Activated T-helper 1 cell treated with anti-CD3 and anti-CD28 coated beads, Interleukin-2, amount 50 U/mL, for 16 hours (primary cell): ENCODE measurements at places on chromosomes 2 and 18.

DNA sequence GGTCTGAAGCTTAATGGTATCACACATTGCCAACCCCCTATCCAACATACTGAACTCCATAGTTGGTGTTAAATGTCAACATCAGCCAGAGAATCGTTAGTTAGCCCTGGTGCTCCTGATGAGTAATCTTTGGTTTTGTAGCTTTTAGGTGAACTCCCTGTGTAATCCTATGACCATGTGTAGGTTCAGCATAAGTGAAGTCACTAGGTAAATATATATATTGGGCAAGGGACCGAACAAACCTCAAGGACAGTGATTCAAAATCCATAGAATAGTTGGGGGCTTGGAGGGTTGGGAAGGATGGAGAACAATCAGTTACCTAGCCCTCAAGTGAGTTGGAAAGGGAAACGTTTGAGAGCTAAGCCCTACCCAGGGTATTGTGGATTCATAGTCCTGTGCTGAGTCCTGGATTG lies 16.0 kb upstream of the AP1S3 start:
- DNase-seq, result no peak

DNA sequence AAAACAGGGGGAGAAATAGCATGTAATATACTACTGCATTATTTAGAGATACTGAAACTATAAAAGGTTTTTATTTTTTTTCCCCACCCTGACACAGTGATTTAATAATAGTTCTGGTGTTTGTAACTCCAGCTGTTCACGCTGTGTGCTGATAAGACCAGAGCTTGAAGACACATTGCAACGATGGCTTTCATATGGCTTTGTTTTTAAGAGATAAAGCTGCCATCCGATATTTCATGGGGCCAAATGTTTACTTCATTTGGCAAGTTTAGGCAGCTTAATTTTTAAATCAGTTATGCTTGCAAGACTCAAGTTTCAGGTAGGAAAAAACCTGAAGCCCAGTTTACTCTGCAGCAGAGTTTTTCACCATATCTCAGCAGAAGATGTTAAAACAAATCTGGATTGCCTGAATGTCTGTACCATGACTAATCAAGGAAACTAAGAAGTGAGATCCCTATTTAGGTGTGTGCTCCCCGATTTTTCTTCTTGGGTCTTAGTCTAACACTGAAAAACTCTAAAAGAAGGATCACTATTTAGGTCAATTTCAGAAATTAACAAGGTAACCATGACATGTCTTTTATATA lies 508.6 kb downstream of the PARD3B start:
- DNase-seq, result no peak

- DNase-seq, result no peak
These were observed 69.3 kb downstream of the TMEM247 start for GRCh38 chr2:46548521-46549144.

DNA sequence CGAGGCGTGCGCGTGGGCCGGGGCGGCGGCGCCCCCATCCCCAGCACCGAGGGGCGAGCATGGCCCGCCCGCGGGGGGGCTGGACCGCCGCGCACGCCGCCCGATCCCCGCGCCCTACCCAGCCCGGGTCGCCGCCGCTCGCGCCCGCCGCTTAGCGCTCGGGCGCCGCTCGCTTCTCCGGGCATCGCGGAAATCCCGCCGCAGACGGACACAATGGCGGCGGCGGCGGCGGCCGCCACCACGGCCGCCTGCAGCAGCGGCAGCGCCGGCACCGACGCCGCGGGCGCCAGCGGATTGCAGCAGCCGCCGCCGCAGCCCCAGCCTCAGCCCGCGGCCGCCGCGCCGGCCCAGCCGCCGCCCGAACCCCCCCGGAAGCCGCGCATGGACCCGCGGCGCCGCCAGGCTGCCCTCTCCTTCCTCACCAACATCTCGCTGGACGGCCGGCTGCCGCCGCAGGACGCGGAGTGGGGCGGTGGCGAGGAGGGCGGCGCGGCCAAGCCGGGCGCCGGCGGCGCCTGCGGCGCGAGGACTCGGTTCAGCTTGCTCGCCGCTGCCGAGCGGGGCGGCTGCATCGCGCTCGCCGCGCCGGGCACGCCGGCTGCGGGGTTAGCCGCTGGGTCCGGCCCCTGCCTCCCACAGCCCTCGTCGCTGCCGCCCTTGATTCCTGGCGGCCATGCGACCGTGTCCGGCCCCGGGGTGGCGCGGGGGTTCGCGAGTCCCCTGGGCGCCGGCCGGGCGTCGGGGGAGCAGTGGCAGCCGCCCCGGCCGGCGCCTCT lies 453 bp downstream of the CABLES1 start:
- no peak for DNase-seq

DNA sequence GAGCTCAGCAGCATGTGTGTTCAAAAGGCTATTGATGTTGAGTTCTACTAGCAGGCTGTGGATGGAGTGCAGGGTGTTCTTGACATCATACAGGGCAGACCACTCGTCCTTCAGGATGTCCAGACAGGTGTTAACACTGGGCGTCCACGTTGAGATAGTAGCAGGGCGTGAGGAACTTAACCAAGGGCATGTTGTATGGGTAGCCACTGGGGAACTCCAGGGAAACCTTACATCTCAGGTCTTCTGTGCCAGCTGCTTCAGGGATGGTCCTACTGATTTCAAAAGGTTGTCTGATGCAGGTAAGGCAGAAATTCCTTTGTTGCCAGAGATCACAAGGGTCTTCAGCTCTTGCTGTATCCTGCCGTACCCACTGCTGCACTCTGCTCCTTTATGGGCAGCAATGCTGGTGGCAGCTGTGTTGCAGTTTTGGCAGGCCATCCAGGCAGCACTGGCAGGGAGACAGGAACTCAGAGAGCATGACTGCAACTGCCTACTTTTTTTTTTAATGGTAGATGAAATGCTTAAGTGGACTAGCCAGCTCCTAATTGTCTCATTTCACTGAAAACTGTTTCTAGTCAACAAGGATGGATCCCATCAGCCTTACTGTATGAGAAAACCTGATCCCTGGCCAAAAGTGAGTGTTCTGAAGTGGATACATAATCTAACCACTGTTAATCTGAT lies 32.4 kb upstream of the RBBP8 start:
- DNase-seq, result no peak

- DNase-seq, result no peak
These were observed 61.4 kb downstream of the CYRIA start for GRCh38 chr2:16604236-16604635.

DNA sequence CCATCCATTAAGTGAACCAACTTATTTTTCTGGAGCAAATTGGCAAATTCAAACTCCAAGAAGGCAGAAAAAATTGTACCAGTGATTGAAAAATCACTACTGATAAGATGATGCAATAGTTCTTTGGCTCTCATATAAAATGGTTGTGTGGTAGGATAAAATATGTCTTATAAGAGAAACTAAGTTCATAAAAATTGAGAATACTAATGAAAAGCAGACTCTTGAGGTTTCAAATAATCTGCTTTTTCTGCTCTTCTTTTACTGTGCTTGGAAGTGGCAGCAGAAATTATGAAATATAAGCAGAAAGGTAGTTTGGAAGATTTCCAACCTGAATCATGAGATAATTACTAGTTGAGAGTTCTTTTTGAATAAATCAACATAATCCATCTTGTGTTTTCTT lies 61.9 kb downstream of the PPP1R1C start:
- no peak for DNase-seq

DNA sequence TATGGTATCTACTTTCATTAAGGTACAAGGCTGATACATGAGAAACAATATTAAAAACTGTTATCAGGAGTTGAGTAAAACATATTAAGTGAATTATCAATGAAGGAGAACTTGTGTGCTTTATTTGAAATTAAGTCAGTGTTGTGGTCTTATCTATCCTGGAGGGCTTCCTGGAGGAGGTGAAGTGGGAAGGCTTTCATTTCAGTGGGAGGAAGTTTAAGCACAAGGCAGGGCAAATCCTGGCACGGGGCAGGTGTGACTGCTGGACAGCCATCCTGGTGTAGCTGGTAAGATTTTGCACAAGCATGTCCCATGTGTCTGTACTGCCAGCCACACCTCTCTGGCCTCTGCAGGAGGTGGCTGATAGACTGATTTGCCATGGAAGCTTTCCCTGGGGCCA lies 159.7 kb upstream of the SKOR2 start:
- DNase-seq, result no peak

GRCh38 chr2:226983895-226984749 lies 148.3 kb downstream of the RHBDD1 start:
- no peak for DNase-seq

GRCh38 chr2:179562330-179562885 lies 297.8 kb upstream of the SESTD1 start:
- no peak for DNase-seq

- DNase-seq, result no peak
These were observed 392.7 kb upstream of the SLC8A1 start for GRCh38 chr2:40844353-40845277.

GRCh38 chr2:36404318-36404717 lies 48.7 kb downstream of the CRIM1 start:
- DNase-seq, result no peak

- DNase-seq, result no peak
These were observed 58.4 kb upstream of the GREB1L start for GRCh38 chr18:21183670-21184069.

GRCh38 chr18:48888773-48889080 lies 62.0 kb downstream of the SMAD7 start:
- DNase-seq, result no peak

- DNase-seq, result no peak
These were observed 63.8 kb downstream of the RTP5 start for GRCh38 chr2:241933179-241933911.

DNA sequence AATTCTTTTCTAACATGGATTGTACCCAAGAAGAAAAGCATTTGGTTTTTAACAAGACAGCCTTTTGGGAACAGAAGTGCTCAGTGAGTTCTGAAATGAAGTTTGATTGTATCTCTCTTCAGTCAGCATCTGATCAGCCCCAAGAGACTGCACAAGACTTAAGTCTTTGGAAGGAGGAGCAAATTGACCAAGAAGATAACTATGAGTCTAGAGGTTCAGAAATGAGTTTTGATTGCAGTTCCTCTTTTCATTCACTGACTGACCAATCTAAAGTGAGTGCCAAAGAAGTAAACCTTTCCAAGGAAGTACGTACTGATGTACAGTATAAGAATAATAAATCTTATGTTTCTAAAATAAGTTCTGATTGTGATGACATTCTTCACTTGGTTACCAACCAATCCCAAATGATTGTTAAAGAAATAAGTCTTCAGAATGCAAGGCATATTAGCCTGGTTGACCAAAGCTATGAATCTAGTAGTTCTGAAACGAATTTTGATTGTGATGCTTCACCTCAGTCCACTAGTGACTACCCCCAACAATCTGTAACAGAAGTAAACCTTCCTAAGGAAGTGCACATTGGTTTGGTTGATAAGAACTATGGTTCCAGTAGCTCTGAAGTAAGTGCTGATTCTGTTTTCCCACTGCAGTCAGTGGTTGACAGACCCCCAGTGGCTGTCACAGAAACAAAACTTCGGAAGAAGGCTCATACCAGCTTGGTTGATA lies 31.2 kb downstream of the ZDBF2 start:
- DNase-seq, result no peak

DNA sequence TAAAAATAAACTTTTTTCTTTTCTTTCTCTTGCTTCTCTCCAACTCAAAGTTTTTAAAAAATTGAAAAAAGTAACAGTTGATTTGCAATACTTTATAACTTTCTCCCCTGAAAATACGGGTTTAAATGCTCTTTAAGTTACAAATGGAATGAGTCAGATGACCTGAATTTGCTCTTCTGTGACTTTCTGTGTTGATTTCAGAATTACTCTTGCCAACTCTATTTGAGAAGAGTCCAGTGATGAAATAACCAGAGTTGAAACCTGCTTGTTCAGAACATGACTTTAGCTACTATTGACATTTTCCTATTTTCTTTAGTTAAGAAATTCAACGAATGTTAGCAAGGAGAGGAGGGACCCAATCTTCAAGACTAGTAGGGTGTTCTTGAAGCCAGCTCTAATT lies 146.1 kb upstream of the ZSWIM2 start:
- no peak for DNase-seq

DNA sequence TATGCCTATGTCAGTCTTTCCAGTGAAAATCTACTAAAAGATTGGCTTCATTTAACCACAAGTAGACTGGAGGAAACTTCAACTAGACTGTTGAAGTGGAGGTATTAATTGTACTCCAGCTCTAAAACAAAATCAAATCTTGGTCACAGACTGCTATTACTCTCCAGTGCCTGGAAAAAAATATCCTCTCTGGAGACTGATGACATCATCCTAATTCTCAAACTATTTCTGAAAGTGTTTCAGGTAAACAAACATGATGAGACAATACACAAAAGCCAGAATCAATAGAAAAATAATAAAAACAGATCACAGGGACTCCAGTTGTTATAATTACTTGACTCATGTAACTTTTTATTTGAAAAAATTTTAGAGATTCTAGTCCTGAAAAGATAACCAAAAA lies 87.7 kb upstream of the MYO3B start:
- DNase-seq, result no peak

GRCh38 chr2:110146945-110147332 lies 31.3 kb upstream of the MALL start:
- DNase-seq, result no peak

DNA sequence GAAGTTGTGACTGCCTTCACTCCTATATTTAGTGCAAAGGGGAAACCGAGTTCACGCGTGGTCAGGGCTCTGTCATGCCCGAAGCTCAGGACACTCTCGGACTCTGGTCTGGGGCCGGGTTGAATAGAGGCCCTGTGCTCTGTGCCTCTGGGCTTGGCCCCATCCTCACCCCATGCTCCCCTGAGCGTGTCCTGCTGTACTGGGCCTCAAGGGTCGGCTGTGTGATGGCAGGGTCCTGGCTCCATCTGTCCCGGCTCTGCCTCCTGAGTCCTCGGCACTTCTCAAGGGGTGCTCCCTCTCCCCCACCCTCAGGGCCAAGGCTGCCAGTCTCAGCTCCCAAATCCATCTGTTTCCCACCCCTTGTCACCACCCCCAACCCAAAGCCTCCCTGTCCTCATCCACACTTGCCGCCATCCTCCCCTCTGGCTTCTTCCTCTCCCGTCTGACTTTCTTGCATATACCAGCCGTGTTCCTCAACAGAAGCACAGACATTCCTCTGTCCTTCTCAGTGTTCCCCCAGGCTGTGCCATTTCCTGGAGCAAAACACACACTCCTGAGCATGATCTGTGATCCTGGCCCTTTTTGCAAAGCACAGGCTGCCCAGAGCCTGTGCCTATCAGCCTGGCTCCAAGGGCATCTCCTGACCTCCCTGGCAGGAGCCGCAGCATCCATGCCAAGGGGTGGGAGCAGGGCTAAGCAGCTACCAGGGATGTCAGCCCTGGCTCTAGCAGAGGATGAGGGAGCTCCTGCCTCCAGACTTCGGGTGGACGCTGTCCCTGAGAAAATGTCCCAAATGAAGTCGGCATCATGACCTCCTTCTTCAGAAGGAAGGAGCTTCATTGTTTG lies 64.2 kb upstream of the OTOS start:
- DNase-seq, result no peak

DNA sequence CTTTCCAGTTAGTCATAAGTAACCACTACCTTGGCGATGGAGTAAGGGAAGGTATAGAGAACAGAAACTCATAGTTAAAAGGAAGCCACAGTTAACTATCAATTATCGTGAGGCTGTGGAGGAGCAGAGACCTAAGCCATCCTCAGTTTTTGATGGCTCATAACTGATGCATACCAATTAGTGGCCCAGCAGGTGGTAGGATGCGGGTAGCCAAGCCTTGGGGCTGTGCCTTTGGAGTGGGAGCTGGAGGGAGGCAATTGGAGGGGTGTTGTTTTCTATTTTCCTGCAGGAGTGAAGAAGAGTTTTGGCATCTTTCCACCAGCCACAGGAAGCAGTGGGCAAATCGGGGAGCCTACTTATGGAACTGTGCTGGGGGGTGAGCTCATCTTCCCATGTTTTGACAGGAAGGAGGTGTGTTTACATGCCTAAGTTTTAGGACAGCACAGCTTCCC lies 194.8 kb downstream of the TPGS2 start:
- DNase-seq, result no peak
